ENCODE measurements at places on chromosomes 7 and 10. TPM values are rescaled to one million over a fixed set of nuclear protein-coding genes. Genes with fewer than 3 reads are reported as not detected.

The IL6 gene
- total RNA-seq = 1.7 TPM

The MSS51 gene
- total RNA-seq = 0.70 TPM

The PKD2L1 gene
- not detected for total RNA-seq

DNA sequence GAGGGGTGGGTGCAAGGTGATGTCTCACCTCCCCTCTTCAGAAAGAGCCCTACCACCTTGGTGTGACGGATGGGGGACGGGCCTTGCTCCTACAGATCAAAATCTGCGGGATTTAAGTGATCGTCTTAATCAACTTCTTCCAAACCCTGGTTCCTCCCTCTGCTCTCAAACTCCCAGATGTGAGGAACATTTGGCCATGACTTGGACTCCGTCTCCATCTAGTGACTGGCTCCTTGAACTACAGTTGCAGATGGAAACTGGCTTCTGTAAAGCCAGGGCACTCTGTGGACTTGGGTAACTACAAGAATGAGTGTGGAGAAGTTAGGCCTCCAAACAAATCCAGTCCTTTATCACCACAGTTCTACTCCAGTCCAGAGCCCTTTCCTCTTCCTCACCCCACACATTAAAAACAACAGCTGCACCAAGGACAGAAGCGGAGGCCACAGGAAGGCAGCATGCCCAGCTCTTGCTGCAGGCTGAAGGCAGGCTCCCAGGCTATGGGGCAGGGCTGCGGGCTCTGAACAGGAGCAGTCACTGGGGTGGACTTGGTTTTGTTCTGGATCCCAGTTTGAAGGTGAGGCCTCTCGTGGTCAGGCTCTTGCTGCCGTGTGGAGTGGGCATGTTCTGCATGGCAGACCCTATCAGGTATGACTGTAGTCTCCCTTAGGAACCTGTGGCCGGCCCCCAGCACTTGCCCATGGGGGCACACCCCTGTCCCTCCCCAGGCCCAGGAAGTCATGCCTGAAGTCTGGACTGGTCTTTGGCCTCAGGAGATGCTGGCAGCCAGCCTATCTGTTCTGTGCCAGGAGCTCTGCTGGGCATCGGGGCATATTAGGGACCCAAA is 79.4 kb downstream of the VWC2 start:
- no peak for DNase-seq

DNA sequence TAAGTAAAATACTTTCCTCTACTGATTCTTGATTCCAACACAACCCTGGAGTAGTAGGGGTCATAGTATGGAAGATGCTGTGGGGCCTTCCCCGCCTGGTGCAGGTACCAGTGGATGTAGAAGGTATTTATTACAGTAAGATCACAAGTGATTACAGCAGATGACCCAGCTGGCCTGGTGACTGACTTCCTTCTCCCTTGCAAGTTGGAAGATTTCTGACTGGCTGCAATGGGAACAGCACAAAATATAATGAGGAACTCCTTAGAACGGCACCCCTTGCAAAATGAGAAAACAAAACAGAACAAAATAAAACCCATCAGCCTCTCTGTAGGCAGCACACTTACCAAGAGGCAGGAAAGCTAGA is 61.7 kb upstream of the TARP start:
- DNase-seq = no peak

DNA sequence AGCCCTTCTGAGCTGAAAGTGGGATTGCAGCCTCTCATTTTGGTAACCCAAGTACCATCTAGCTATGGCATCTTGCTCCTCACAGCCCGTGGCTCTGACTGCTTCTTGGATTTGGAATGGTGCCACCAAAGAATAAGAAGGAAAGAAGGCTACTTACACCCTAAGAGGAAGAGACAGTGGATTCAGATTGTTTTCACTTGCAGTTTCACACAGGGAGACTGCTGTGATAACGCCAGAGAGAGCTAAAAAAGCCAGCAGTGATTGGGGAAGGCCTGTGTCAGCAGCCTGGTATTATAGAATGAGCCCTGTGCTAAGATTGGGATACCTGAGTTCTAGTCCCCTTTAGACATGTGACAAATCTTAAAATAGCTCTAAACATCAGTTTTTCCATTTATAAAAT is 3.6 kb upstream of the LRRC4 start:
- no peak for DNase-seq

DNA sequence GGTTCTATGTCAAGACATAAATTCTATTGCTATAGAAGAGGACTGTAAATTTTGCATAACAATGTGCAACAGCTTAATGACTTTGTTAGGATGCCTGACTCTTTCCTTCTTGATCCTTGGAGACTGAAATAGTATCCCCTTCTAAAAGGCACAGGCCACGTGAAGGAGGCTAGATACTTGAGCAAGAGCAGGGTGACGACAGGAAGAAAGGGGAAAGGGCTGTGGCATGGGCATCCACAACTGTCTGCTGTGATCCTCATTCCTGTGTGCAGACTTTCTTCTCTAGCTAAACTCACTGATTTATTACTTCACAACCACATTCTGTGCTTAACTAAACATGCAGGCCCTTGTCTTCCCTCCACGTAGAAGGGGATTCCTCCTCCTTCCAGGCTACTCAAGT is 1111.8 kb upstream of the C7orf33 start:
- no peak for DNase-seq
